ENCODE measurements at places on chromosomes 12 and 14.

DNA sequence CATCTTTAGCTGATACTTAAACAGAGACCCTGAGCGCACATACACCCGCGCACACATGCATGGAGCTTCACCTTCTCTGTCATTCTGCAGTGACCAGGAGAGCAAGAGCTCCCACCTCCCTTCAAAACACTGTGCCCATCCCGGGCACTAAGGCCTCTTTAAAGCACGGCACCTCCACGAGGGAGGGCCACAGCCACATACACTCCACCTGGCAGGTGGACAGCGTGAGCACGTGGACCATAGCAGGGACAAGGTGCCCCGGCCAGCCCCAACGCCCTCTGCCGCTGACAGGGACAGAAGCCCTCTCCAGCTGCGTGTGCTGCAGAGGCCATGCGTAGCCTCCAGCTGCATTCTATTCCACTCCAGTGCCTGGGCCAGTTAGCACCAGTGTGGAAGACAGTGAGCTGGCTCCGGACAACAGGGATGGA, 5.4 kb downstream of the GAPDH start:
- DNase-seq = no peak

GRCh38 chr12:3171195-3171591, 94.0 kb downstream of the TSPAN9 start:
- no peak for DNase-seq

GRCh38 chr12:67969134-67969802, 20.0 kb upstream of the IFNG-AS1 start:
- no peak for DNase-seq

- no peak for DNase-seq
Observed at GRCh38 chr14:33726685-33727084, 224.2 kb downstream of the EGLN3 start.

GRCh38 chr12:5965950-5966383, 20.9 kb upstream of the ANO2 start:
- no peak for DNase-seq

Data from activated CD8-positive, alpha-beta memory T cell treated with anti-CD3 and anti-CD28 coated beads for 1 hour (primary cell).